Activated T-cell treated with anti-CD3 and anti-CD28 coated beads, Interleukin-2, amount 50 U/mL, for 1 hour (primary cell): ENCODE measurements at places on chromosomes 3 and 15.

GRCh38 chr3:172321035-172321434 lies 127.2 kb downstream of the GHSR start:
- no peak for DNase-seq

- no peak for DNase-seq
Measured at GRCh38 chr15:49901321-49901720, 217.7 kb downstream of the ATP8B4 start.

GRCh38 chr3:134007819-134008218 lies 21.9 kb downstream of the SLCO2A1 start:
- no peak for DNase-seq

DNA sequence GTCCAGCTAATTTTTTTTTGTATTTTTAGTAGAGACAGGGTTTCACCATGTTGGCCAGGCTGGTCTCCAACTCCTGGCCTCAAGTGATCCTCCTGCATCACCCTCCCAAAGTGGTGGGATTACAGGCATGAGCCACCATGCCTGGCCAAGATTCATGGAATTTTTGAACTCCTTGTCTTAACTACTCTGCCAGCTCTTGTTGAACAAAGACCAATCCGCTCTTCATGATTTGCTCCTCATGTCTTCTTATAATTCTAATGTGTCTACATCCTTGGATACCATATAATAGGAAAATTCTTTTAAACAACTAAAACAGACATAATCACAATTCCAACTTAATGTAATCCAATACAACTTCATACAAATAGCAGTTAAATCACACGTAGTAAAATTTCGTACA lies 21.3 kb downstream of the UBA5 start:
- DNase-seq: no peak

- DNase-seq: no peak
Measured at GRCh38 chr3:16423298-16423697, 90.2 kb downstream of the RFTN1 start.

- no peak for DNase-seq
Measured at GRCh38 chr3:33358172-33358781, 81.0 kb downstream of the FBXL2 start.

DNA sequence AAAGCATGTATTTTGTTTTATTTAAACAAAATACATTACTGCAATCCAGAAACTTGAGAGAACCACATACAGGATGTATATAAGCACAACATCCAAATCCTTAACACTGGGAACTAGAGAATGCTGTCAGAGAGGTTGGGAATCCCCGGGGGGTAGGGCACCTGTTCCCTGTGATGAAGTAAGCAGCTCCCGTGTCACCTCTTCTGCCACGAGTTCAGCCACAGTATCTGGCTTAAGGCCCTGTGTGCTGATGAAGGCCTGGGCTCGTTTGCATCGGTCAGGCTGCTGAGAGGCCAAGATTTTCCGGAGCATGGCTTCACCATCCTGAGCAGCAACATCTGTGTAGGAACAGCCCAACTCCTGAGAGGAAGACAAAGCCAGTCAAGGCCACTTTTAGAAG lies 36.4 kb downstream of the EIF3J start:
- no peak for DNase-seq

DNA sequence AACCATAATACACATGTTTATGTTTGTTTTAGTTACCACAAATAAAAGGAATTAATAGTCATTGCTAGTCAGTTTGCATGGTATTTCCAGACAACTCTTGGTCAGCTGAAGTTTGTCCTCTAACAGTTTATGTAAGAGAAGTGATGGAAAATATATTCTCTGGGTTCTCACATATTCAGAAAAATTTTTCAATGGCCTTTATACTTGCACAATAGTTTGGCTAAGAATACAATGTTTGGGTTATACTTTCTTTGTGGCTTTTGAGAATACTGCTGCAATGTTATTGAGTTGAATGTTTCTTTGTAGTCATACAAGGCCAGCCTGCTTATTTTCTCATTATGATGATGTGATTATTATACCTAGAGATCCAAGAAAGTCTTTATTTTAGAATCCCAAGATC lies 133.9 kb downstream of the RAP2B start:
- no peak for DNase-seq

GRCh38 chr3:36680952-36681351 lies 83.4 kb downstream of the DCLK3 start:
- DNase-seq: no peak

GRCh38 chr3:133300102-133300501 lies 99.8 kb upstream of the BFSP2 start:
- no peak for DNase-seq

GRCh38 chr3:192367616-192368015 lies 359.7 kb downstream of the FGF12 start:
- no peak for DNase-seq

- no peak for DNase-seq
Measured at GRCh38 chr15:91652610-91653207, 200.8 kb upstream of the SLCO3A1 start.

- no peak for DNase-seq
Measured at GRCh38 chr3:5017925-5018531, 38.8 kb downstream of the BHLHE40 start.

- no peak for DNase-seq
Measured at GRCh38 chr15:35321926-35322325, 224.0 kb downstream of the DPH6 start.

- DNase-seq: no peak
Measured at GRCh38 chr15:77327168-77327567, 92.7 kb downstream of the PEAK1 start.

DNA sequence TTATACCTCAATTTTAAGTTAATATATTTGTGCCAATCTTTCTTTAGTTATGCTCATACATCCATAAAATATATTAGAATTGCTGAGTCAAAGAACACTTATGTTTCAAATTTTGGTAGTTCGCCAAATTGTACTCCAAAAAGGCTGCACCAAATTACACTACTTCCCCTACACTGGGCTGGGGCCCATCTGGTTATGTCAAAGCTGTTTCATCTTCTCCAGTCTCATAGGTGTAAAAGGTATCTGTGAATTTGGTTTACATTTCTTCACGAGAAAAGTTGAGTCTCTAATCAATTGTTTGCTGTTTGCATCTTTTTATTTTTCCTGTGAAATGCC lies 706 bp downstream of the FSIP1 start:
- no peak for DNase-seq
